Astrocyte (in vitro differentiated cells and primary cell): ENCODE measurements at places on chromosomes 3 and 15.

GRCh38 chr15:43215961-43216360, 4.9 kb downstream of the EPB42 start:
- DNase-seq = no peak

DNA sequence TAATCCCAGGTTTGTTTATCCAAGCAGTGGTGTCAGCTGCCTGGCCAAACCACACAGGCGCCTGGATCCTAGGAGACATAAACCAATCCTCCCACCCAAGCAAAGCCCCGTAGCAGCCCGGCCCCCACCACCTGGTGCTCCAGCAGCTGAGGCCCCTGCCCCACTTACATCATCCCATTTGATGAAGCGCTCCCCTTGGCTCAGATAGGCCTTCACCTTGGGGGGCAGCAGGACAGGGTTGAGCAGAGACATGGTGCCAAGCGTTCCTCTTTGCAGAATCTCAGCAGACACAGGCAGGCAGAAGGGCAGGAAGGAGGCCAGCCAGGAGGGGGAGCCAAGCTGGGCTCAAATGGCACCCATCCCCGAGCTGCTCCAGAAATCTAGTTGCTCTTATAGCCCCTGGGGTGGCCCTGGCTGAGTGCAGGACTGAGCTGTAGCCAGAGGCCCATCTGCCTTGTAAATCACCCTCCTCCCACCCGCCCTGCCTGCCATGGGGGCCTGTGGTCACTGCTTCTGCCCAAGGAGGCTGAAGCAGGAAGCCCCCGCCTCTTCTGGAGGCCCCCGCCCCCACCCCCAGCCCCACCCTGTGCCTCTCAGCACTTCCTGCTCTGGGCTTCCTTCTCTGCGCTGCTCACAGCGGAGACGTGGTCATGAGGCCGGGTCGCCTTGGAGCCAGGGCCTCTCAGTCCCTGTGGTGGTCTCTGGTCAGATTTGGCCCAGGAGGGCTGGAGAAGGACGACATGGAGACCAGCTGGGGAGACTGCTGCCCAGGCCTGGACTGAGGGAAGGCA, at the start of gene PLCB2:
TSS of gene PLCB2 (minus strand) at position 515 of the 791 bp plus-strand sequence. CDS start at position 252, 263 bp downstream.
- DNase-seq = no peak

GRCh38 chr3:167866331-167866730, 130.8 kb downstream of the SERPINI1 start:
- DNase-seq = no peak

DNA sequence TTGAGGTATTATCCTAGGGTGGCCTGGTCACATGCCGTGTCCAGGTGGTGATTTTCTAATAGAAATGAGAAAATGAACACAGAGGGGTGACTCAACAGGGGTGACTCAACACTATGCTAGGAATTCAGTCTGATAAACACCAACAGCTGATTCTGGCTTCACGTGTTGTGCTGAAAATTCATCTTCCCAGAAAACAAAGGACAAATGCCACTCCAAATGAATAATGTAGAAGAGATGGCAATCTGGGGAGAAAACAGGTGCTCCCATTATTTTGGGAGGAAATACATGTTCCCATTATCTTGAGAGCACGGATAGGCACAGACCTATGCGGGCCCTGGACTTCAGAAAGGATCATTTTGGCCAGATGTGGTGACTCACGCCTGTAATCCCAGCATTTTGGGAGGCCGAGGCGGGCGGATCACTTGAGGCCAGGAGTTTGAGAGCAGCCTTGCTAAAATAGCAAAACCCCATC, 101.2 kb upstream of the MEX3B start:
- DNase-seq = peak; percentile 90

- no peak for DNase-seq
Measured at GRCh38 chr15:23536659-23537058, 28.8 kb upstream of the MKRN3 start.

- DNase-seq = no peak
Measured at GRCh38 chr3:138401834-138402233, 32.6 kb upstream of the ESYT3 start.

GRCh38 chr3:9951126-9951525, 1.1 kb downstream of the PRRT3 start:
- no peak for DNase-seq

DNA sequence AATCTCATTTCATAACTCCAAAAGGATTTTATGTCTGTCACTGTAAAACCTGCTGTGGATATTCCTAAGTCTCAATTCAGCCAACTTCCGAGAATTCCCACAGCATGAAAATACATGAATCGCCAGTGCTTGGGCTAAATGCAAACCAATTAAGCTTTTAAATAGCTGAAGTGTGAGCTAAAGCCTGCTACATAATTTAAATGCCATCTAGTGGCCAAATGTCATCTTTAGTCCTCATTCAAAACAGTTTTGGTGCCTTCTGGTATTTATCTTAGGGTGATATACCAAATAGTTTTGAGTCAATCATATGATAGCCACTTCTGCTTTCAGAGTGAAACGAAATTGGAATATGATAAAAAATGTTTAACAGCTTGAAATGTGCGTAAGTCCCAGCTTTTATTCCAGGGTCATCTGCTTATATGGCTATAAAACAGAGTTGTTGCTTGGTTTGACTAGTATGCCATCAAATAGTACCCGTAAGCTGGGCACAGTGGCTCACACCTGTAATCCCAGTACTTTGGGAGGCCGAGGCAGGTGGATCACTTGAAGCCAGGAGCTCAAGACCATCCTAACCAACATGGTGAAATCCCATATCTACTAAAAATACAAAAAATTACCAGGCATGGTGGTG, 41.8 kb upstream of the CCNL1 start:
- peak; percentile 36 for DNase-seq

GRCh38 chr3:42032693-42033349, 58.3 kb upstream of the TRAK1 start:
- peak; percentile 97 for DNase-seq

- DNase-seq = peak; percentile 94
Measured at GRCh38 chr3:99878005-99878404, 60.3 kb downstream of the CMSS1 start.

DNA sequence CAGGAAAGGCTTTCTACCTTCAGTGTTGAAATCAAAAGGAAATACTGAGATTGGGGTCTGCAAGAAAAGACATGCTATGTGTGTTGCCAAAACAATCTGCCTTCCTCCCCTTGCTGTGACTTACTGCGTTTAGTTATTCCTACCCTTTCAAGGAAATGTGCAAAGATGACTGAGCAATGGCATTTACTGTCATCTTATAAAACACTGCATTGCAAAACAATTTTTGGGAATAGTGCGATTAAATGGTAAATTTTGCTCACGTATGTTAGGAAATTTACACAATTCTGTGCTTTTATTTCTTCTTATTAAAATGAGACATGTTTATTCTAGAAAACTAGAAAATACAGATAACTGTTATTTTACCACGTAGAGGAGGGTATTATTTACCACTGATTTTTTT, 45.8 kb downstream of the PDE8A start:
- DNase-seq = no peak

DNA sequence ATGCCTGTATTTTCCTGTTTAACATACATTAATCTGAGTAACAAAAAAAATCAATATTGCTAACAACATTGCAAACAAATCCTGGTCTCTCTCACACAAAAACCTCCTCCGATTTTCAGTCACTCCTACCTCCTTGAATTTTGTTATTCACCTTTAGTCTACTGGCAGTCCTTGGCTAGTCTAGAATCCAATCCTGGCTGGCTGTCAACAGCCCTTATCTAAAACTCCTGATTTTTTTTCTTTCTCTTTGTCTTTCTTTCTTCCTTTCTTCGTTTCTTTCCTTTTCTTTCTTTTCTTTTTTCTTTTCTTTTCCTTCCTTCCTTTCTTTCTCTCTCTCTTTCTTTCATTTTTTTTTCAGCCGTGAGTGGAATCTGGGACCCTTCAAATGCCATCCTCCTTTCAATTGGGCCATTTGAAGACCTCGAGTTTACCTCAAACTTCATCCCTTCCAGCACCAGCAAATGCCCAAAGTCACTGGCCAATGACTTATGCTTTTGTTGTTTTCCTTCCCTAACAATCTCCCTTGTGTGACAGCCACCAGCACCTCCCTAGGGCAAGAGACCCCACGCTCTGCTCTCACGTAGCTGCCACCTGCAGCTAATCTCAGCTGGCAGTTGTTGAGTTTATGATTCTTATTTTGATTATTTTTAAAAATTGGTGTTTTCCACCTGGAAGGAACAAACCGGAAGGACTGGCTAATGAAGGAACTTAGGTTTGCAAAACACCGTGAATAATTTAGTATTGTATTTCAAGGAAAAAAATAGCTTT, 6.8 kb upstream of the ONECUT1 start:
- no peak for DNase-seq

GRCh38 chr3:139225548-139225947, 118.3 kb upstream of the MRPS22 start:
- peak; percentile 25 for DNase-seq

- DNase-seq = no peak
Measured at GRCh38 chr3:77348244-77348855, 308.5 kb downstream of the ROBO2 start.

DNA sequence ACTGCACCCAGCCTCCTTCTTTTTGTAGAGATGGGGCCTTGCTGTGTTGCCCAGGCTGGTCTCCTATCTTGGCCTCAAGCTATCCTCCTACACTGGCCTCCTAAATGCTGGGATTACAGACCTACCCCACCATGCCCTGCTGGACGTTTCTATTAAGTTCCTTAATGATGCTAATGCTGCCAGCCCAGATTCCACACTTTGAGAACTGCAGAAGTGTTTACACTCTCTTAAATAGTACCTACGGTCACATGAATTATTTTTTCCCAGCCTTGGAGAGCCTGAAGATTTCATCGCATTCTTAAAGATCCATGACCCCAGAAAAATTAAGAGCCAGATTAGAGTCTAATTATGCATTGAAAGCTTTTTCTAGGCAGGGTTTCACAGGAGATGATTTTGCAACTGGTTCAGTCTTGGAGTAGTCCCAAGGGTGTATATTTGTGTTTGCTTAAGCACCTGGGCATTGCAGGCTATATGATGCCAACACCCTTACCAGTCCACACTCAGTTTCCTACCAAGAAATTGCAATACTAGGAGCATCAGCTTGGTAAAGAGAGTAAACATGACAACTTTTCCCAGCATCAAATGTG, 36.6 kb downstream of the TM4SF4 start:
- DNase-seq = no peak

DNA sequence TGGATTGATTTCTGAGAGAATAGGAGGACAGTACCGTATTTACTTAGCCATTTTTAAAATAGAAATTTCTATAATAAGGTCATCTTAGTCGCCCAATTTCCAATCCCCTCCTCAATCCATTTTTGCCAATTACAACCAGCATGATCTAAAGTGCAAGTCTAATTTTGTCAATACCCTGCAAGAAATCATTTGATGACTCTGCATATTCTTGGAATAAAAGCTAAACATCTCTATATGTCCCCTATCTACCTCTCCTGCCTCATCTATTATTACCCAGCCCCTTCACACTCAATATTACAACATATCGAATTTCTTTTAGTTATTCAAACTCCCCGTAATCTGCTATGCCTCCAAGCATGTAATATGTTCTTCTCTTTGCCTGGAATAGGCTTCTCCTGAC, 41.9 kb upstream of the TEX55 start:
- DNase-seq = no peak

GRCh38 chr15:69742361-69742760, 289.7 kb downstream of the RPLP1 start:
- no peak for DNase-seq

GRCh38 chr15:78873793-78874765, 1.4 kb downstream of the MORF4L1 start:
- DNase-seq = peak; percentile 6

DNA sequence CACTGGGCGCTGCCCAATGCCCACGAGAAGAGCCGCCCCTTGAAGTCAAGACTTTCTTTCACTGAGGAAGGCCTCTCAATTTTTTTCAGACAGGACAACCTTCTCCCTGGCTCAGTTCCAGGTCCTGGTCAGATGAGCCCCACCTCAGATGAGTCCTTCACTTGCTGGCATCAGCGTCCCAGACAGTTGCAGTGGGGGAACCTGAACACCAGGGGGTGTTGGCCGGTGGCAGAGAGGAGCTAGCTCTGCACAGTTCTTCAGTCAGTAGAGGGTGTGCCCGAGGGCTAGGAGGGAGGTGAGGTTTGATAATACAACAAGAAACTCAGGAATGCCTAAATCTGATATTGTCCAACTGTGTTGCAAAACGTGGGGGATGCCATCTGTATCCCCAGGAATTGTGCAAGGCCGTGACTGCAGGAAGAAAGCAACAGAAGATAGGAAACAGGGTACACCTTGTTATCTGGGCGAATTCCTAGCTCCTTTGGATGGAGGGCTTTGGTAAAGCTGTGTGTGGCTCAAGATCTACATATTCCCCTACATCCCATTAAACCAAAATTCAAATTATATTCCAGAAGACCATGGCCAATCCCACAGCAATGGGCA, 34.3 kb downstream of the CCR3 start:
- DNase-seq = no peak

- DNase-seq = no peak
Measured at GRCh38 chr15:57456559-57456958, 80.3 kb downstream of the CGNL1 start.

DNA sequence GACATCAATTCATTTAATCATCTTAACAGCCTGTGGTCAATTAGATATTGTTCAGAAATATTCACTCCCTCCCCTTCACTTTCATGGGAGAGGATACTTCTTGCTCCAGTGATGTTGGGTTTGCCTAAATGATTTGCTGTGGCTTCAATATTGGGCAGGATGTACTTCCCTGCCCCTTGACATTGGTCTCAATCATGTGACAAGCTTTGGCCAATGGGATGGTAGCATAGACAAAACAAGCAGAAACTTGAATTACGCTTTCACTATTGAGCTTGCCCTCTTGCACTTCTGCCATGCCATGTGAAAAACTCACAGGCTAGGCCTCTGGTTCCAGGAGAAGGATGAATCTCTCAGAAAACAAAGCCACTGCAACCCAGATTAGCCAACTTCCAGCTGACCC, 42.2 kb upstream of the STT3B start:
- DNase-seq = no peak
